ENCODE measurements at places on chromosomes 12 and 14.

- no peak for DNase-seq
Observed at GRCh38 chr12:62983594-62983993, 48.6 kb upstream of the PPM1H start.

- DNase-seq = no peak
Observed at GRCh38 chr14:103894723-103895059, 33.6 kb upstream of the TDRD9 start.

DNA sequence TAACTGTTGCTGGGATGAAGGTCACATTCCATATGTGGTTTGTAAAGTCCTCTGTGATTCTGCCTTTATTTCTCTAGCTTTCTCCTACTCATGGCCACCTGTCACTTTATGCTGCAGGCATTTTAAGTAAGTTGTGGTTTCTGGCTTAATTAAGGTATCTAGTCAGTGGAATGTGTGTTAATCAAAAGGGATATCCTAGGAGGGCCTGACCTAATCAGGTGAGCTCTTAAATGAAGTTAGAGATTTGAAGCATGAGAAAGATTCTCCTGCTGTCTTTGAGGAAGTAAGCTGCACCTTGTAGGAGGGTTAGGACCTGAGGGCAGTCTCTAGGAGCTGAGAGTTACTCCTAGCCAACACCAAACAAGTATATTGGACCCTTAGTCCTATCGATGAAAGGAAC lies 90.3 kb downstream of the ETNK1 start:
- DNase-seq = no peak

GRCh38 chr14:67187826-67188225 lies 1.4 kb upstream of the GARIN2 start:
- DNase-seq = no peak

GRCh38 chr14:99476864-99477263 lies 3.8 kb downstream of the SETD3 start:
- no peak for DNase-seq

DNA sequence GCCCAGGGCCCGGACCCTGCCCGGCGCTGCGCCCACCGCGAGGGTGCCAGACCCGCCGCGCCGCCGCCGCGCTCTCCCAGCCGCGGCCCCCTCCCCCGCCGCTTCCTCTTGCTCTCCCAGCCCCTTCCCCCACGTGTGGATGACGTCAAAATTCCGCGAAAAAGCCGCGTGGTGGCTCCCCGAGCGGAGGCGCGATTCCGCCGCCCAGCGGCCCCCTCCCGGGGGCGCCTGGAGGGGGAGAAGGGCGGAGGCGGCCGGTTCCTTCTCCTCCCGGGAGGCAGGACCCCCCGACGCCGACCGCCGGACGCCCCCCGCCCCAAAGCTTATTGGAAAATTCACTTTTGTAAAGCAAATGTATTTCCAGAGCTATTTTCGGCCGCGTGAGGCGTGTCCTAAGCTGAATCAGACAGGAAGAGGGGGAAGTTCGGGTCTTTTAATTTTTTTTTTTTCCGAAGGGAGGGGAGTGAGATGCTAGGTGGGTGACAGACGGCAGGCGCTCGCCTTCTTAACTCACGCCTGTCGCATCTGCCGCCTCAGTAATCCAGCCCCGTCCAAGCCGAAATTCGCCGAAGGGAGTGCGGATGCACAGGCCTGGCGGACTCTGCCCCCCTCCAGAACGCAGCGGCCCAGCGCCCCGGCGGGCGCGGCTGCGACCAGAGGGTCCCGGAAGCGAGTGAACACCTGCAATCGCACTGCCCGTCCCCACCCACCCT lies 4.1 kb upstream of the CCND2 start:
- no peak for DNase-seq

DNA sequence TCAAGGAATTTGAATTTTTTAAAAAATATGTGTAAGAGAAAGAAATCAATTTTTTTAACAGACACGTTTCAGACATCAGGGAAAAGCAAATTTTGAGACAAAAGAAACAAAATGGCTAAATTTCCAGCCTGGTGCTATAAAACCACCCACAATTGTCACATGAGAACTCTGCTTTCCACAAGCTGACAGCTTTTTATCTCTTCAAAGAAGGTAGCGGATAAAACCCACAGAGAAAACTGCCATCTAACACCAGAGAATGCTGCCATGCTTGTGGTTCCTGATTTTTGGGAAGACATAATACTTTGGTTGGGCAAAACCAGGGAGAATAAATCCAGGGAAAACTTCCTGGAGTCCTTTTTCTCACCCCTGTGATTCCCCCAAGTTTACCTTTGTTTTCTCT lies 10.3 kb upstream of the ITPR2 start:
- no peak for DNase-seq

GRCh38 chr12:43763769-43764168 lies 5.0 kb downstream of the IRAK4 start:
- DNase-seq = no peak

Data from cortex of kidney (tissue), 1 donor.